ENCODE measurements at places on chromosomes 2 and 18.

GRCh38 chr2:72538486-72538885 is 287.3 kb downstream of the EXOC6B start:
- DNase-seq = no peak

DNA sequence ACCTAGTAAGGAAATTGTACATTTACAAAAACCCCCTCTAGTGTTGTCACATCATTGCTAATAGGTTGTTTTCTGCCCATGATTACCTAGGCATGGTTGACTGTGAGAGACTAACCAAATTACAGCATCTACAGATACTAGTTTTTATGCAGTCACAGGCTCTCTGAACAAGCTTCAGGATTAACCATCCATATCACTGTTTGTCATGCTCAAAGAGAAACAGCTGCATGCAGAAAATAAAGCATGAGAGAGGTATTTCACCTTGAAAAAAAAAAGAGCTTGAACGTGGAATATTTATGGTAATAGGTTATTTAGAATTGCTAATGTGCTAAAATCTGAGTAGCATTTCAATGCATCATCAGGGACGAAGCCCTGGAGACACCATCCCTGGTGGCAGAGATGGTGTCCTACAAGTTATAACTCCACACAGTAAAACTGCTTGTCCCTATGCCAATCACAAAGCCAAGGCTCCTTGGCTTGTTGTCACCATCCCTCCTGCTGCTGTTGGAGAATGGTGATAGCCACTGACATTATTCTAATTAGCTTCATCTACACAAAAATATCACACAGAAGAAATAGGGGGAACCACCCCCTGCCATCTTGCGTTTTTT is 5.4 kb downstream of the NEB start:
- DNase-seq = no peak

DNA sequence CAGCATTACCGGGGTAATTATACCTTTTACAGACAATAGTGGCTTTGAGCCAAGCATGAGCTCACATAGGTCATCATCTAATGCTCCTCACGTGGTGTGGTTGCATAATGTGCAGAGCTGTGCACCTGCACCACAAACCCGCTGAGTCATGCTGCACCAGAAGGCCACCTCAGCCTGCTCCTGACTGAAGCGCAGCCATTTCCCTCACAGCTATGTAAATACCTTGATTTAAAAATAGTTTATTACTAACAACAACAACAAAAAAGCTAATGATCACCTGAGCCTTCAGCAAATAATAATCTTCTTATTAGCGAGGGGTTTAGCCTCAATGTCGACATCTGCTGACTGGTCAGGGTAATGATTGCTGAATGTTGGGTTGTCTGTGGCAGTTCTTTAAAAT is 238.8 kb downstream of the MBD5 start:
- no peak for DNase-seq

- no peak for DNase-seq
Measured at GRCh38 chr2:114642988-114643553, 200.6 kb downstream of the DPP10 start.

DNA sequence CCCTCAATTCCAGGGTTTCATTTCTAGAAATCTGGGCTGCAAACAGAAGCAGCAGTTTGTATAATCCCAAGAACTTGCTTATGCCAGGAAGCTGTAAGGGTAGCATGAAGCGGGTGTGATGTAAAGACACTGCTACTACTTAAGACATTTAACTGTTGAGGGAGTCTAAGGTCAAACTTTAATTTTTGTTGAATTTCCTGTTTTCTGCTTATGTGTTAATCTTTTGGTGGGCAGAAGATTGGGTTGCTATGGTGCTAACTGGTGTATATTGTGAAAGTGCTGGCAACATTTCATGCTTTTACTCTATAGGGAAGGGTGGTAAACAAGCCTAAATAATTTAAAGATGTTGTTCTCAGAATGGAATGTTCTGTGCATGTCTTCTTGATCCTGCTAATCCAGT is 2.7 kb downstream of the NCOA1 start:
- DNase-seq = no peak

- no peak for DNase-seq
Measured at GRCh38 chr2:240426845-240427721, 8.4 kb upstream of the GPC1 start.

DNA sequence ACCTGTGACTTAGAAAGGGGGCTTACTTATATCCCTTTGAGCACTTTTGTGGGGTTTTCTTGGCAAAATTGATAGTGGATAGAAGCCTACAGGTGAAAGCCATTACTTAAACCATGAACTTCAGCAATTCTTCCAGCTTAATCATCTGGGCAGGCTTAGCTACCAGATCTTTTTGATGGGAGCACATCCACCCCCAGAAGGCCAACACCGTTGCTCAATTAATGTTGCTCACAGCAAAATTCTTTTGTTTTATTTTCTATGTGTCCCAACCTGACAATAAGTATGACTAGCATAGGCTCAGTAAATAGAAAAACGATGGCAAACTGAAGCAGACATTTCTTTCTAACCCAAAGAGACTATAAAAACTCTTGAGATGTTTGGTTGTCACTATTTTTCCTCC is 269.4 kb upstream of the TCF4 start:
- DNase-seq = no peak

DNA sequence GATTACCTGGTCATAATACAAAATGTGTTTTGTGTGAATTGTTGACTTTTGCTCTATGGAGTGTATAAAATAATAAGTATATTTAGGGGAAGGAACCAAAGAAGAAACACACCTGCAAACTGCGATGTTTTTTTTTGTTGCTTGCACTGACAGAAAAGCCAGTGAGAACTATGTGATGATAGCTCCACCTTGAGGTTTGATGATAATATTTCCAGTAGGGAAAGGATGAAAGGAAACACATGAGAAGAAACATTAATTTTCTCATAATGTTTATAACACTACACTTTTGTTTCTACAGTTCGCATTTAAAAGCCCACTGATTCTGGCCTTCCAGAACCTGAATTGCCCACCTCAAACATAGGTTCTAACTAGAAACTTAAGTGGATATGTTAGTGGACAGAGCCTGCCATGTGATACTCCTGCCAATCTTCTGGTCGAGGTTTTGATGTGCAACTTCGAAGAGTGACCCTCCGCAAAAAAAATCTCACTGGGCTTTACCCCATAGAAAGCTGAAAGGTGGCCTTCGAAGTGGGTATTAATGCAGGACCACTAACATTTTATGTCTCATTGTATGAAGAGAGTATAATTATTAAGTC is 476.4 kb upstream of the SPHKAP start:
- no peak for DNase-seq

DNA sequence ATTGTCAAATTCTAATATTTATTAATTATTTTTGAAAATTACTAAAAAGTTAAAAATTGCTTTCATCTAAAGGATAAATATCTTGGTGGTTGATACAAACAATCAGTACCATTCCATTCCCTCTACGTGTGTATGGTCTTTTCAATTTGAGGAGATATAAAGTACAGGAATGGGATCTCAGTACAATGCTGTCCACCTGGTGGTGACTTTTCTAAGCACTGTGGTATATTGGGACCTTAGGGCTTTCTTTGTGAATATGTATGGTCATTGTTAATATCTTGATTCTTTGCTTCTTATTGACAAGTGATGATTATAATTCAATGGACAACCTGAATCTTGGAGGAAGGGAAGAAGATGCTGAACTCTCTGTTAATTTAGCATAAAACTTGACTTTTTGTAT is 83.1 kb downstream of the NBEAL1 start:
- DNase-seq = no peak

- DNase-seq = peak; percentile 14
Measured at GRCh38 chr2:119475225-119475856, 43.7 kb downstream of the TMEM37 start.

DNA sequence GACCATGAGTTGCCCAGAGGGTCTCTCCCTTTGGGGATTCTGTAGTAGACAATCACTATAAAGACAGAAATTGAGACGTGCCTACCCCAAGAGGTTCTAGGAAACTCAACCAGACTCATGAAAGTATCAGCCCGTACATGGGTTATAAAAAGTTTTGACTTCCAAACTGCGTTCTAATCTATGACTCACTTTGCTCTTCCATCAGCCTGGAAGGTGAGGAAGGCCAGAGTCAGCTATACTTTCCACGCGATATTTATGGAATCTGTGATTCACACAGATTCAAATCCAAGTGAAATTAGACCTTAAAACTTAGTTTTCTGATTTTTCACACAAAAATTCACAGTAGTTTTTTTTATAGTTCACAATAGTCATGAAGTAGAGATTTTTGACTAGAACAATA is 7.7 kb upstream of the LYPD1 start:
- DNase-seq = no peak

- no peak for DNase-seq
Measured at GRCh38 chr2:109069331-109070194, 59.4 kb upstream of the SH3RF3 start.

GRCh38 chr2:169683425-169684134 is 10.6 kb downstream of the CFAP210 start:
- DNase-seq = no peak

- no peak for DNase-seq
Measured at GRCh38 chr2:36615222-36615621, 17.3 kb upstream of the FEZ2 start.

GRCh38 chr2:219369447-219369861 is 18.3 kb downstream of the DNPEP start:
- no peak for DNase-seq

DNA sequence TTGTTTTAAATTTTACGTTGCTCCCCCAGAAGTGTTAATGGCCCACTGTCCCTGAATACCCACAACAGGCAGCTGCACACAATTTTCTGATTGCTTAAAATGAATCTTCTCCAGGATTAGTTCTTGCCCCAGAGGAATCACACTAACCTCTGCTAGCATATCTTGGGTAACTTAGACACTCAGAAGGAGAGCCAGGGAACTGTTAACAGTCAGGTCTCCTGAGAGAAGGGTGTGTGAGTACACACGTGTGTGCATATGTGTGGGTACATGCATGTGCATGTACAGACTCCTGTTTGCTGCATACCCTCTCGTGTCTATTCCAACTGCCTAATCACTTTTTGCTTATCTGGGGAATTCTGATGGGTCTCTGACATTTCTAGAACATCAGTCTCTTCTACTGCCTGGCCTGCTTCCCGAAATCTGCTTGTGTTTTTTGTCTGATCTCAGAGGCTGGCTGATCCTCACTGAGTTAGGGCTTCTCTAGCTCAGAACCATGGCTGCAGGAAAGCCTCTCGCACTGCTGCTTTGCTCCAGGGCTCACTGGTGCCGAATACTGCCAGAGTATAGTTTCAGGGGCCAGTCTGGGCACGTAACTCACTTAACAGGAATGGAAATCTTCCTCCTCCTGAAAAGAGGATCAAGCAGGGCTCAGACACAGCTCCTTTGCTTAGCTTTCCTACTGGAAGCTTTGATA is 62.8 kb downstream of the PRELID3A start:
- no peak for DNase-seq

DNA sequence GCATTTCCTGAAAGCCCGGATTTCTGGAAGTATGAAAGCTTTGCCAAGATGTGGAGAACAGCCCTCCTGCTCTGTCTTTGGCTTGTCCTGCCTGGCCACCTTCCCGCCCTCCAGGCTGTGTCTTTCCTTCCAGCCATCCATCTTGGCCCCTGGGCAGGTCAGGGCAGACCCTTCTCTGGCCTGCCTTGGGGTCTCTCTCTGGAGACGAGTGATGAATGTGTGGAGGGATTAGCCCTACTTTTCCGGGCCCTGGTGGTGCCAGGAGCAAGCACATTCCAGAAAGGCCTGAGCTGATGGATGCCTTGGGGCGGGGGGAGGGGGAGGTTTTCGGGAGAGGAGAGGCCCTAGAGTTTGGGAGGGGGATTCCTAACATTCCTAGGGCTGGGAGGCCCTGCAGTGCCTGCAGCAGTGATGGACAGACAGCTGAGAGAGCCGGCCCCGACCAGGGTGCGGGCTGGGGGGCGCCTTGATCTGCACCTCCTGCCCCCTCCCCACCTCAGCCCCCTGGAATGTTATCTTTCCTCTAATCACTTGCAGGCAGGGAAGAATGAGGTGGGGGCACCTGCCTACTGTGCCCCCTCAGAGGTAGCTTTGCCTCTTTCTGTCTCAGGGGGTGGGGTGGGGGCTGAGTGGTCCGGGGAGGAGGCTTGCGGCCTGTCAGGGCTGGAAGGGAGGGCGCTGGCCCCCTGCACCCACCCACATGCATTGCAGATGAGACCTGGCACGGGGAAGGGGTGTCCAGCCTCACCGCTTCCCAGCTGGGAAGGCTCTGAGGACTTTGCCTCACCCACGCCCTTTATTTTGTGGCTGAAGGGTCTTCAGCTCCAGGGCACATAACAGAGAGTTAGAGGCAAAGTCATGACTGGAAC is 156.2 kb downstream of the DDX1 start:
- DNase-seq = peak; percentile 63

GRCh38 chr2:204049635-204050034 is 113.1 kb downstream of the ICOS start:
- DNase-seq = no peak

- DNase-seq = no peak
Measured at GRCh38 chr2:217090884-217091283, 231.0 kb upstream of the TNP1 start.

- DNase-seq = no peak
Measured at GRCh38 chr2:10285556-10286198, 17.0 kb upstream of the HPCAL1 start.

DNA sequence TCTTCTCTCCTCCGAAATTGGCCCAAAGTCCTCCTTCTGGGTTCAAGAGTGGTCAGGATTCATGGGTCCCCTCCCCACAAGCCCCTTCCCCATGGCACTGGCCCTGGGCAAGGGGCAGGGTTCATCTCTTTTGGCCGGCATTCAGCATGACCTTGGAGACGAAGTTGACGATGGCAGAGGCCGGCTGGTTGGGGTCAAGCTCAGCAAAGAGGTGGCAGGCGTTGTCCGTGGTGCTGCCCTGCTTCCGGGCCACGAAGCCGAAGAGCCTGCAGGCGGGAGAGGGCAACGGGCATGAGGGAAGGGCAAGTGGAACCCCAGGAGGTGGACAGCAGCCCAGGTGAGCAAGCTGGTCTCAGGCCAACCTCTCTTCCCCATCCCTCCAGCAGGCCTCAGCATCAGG is 198.5 kb downstream of the TNS1 start:
- DNase-seq = peak; percentile 57

DNA sequence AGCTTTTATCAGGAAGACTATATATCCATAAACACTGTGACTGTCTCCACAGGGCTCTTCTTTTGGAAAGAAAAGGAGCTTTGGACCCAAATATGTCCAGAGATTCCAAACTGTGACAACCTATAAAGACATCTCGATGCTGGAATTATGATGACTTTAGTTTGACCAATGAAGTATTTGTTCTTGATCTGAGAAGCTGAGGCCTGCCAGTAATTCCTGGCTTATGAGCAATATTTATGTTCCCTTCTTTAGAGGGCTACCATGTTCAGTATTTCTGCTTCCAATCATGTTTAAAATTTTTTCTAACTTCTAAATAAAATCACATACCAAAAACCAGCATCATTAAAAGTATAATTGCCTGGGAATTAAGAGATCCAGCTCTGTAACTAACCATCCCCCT is 41.1 kb downstream of the FEZ2 start:
- no peak for DNase-seq
